Activated CD4-positive, alpha-beta T cell treated with anti-CD3 and anti-CD28 coated beads, Interleukin-2, amount 50 U/mL, for 4 hours (primary cell): ENCODE measurements at places on chromosomes 2 and 18.

DNA sequence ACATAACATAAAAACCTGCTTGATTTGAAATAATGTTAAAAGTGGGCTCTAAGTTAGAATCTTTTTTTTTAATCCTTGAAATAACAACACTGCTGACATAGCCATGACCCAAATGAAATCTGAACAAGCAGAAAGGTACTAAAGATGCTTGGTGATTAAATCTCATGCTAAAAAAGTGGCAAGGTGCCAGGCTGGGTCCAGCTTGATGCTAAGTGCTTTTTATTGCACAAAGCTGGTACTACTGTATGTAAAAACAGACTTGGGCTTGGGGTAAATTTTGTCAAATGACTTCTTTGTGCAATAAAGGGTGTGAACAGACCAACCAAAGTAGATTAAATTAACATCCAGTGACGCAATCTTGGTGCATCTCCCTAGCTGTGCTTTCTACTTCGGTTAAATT is 13.4 kb downstream of the BCL11A start:
- DNase-seq = no peak

DNA sequence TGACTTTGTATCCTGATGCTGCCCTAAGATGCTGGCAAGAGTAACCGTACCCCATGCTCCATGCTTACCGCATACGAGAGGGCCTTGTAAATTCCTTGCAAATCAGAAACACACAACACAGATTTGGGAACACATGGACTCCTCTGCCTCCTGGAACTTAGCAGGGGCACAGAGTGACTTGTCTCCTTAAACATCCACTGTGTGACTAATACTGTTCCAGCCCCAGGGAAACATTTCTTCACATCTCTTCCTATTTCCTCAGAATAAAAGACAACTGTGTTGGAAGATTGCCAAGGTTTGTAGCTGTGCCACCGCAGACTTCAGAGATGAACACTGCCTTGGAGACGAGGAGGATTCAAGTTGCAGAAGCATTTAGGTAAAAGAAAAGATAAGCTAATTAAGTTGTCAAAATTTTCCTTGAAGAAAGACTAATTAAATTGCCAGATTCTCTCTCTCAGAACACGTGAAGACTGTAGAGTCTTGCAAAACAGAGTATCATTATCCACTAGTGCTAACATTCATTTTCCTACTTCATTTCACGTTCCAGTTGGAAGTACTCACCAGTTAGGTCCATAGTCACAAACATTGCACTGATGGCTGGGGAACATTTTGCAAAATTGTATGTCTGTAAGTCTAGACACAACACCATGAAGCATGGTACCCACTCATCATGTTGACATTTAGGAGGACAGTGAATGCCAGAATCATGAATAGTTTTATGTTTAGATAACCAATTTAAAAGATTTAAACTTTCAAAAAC is 188.8 kb downstream of the TSN start:
- no peak for DNase-seq

DNA sequence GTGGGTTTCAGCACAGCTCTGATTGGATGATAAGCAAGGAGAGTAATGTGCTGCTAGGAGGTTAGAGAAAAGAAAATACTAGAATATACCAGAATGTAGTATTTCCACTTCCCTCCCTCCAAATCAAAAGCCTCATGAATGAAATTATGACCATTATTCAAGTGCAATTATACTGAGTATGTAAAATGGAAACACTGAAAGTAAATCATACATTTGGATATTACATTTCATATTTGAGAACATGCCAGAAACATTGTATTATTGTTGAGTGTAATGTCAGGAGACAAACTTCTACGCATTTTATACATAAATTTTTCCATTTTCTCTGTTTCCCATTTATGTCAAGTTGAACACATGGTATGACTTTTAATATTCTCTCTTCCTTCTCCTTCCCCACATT is 942 bp upstream of the CETN1 start:
- no peak for DNase-seq

GRCh38 chr2:236874866-236875481 is 210.7 kb upstream of the COPS8 start:
- DNase-seq = no peak

DNA sequence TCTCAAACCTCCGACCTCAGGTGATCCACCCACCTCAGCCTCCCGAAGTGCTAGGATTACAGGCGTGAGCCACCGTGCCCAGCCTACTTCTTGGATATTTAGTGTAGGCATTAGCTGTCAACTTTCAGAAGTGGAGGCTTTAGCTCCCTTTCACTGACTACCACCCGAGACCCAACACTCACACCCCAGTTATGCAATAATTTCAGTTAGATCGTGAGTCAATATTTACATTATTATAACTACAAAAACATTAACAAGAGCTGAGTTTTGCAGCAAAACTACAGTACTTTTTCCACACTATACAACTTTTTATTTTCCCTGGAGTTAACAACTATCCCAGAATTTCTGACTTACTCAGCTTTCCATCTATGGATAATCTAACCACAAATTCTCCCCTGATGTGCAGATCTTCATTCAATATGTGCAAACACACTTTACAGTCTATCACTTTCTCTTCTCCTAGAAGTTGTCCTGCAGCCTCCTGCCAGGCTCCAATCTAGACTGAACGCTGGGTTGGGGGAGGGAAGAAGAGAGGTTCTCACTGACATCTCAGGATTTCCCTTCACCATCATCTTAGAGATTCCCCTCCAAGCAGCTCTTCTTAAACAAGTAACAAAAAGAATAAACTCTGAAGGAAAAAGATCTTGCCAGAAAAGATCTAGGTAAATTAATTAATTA is 10.1 kb downstream of the TBC1D8 start:
- DNase-seq = no peak

DNA sequence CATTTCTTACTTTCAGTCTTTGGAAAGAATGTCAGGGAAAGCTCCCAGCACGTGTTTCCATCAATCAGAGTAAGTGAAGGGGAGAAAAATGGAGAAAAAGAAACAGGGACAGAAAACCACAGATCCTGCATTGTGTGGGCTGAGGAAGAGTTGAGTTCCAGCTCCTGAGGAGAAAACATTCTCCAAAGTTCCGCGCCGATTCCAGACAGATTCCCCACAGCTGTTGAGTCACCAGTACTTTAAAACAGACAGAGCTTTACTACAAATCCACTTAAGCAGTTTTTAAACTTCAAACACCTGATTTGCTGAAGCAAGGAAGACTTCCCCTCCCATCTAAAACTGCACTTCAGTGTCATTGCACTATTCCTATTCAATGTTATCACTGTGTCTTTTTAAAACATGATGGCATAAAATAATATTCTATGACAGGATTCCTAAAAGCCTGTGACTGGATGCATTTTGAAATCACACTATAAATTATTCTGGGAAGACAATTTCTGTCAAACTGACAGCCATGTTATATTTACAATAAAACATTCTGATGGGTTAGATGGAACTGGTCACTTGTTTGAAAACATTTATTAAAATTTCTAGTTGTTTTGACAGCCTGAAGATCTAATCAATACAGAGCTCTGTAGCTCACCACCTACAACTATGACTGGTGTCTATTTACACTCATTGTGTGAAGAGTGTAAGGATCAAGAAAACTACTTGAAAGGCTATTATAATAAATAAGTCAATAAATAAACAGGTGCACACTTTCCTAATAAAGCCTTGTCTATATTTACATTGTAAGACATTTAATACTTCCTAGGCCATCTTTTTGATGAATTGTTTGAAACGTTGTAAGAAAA is 40.9 kb downstream of the TCF4 start:
- no peak for DNase-seq

DNA sequence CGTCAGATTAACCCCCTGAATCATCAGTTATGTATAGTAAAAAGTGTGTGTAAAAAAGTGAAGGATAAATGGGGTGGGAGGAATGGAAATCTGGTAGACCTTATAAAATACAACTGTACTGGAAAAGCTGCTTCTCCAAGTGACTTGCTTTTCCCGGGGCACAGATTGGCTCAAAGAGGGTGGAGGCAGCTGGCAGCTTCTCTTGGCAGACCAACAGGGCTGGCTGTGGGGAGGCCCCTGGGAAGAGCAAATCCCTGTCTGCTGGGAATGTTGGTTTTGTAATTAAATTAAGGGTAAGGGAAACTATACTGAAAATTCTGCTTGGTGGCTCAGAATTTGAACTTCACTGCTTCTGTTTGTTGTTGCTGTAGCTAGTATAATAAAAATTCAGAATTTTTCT is 154.2 kb upstream of the DLX2 start:
- no peak for DNase-seq

- DNase-seq = no peak
Measured at GRCh38 chr18:72419914-72420313, 124.2 kb downstream of the CBLN2 start.

DNA sequence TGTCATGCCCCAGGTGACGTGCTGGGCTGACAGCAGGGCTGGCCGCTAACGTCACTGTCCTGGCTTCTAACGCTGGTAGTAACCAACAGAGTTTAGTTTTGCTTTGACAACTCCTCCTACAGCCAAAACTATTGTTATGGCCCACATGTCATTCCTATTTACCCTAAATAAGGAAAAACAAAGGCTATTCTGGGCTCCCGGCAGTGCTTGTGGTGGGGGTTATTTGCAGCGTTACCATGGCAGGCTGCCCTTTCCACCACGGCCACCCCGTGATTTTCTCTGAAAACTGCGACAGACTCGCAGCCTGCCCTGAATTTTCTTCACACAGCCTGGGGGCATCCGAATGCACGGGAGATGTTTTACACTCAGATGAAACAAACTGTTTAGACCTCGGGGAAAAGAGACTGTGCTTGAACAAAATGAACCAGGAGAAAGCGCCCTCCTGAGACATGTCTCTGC is 115.2 kb downstream of the FAM210A start:
- no peak for DNase-seq

DNA sequence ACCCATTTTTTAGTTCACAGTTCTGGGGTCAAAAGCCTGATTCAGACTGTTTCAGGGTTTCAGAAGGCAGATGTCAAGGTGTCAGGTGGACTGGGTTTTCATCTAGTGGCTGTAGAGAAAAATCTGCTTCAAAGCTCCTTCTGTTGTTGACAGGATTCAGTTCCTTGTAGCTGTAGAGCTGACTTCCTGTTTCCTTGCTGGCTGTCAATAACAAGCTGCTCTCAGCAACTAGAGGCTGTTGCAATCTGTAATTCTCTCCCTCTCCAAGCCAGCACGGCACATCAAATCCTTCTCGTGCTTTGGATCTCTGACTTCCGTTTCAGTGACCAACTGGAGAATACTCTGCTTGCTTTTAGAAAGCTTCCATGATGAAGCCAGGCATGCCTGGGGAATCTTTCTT is 179.4 kb downstream of the DOK6 start:
- no peak for DNase-seq

DNA sequence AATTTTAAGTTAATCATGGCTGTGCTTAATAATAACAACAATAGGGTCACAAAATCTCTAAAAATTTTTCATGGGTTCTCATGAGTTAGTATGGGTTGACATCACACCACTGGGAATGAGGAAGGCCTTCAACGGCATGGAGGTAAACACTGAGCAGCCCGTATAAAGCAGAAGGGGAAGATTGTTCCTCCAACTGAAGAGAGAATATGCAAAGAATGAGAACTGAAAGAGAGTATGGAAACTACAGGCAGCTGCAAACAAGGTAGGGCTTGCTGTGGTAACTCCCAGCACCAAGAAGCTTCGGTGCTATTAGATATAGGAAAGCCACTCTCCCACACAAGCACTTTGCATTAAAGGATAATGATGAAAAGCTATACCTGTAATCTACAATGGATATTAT is 1242.3 kb upstream of the CELF4 start:
- DNase-seq = no peak

- no peak for DNase-seq
Measured at GRCh38 chr18:48932462-48932818, 18.3 kb downstream of the SMAD7 start.

GRCh38 chr2:105396254-105397024 is 2.4 kb downstream of the FHL2 start:
- DNase-seq = peak; percentile 38

DNA sequence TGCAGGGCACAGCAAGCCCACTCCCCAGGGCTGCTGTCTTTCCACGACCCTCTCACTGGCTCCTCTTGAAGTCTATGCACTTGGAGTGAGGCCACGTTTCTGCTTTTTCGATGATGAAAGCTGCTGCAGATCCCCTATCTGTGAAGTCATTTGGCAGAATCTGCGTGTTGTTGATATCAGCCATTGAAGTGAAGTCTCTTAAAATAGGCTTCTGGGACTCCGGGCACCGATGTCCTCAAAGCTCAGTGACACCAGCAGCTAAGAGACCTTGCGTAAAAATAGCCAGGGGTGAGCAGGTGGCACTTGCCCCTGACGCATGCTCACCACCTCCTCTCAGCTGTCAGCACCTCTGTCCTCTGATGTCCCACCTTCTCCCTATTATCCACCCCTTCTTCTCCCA is 89.4 kb upstream of the FHL2 start:
- no peak for DNase-seq

DNA sequence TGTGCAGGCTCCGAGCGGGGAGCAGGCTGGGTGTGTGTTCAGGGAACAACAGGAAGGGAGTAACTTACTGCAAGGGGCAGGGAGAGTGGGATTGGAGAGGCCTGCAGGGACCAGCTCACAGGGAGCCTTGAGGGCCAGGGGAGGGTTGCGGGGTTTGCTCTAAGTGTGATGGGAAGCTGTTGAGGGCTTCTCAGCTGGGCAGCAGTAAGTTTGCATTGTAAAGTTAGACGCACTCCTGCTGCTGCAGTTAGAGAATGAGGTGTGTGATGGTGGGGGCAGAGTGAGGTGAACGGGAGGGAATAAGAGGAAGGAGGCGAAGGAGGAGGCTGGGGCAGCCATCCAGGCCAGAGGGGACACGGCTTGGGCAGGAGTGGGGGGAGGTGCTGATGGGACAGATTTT is 53.4 kb downstream of the BOLA3 start:
- no peak for DNase-seq

DNA sequence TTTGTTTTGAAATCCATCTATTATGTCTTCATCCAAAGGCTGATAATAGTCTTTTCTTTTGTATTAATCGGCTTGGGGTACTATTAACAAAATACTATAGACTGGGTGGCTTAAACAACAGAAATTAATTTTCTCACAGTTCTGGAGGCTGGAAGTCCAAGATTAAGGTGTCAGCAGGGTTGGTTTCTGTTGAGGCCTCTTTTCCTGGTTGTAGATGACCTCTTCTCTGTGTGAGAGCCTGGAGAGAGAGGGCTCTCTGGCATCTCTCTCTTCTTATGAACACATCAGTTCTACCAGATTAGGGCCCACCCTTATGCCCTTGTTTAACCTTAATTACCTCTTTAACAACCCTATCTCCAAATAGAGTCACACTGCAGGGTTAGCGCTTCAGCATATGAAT is 14.2 kb upstream of the KCTD1 start:
- DNase-seq = no peak

GRCh38 chr18:73741946-73742345 is 405.7 kb downstream of the FBXO15 start:
- no peak for DNase-seq

GRCh38 chr2:195857132-195857531 is 200.1 kb downstream of the SLC39A10 start:
- DNase-seq = no peak
